NCI-H748 treated with DMSO at 0.1 percent for 48 hours (cell line): ENCODE measurements at places on chromosomes 2 and 18.

GRCh38 chr2:24970483-24971285 is 1.1 kb downstream of the DNAJC27 start:
- no peak for DNase-seq

DNA sequence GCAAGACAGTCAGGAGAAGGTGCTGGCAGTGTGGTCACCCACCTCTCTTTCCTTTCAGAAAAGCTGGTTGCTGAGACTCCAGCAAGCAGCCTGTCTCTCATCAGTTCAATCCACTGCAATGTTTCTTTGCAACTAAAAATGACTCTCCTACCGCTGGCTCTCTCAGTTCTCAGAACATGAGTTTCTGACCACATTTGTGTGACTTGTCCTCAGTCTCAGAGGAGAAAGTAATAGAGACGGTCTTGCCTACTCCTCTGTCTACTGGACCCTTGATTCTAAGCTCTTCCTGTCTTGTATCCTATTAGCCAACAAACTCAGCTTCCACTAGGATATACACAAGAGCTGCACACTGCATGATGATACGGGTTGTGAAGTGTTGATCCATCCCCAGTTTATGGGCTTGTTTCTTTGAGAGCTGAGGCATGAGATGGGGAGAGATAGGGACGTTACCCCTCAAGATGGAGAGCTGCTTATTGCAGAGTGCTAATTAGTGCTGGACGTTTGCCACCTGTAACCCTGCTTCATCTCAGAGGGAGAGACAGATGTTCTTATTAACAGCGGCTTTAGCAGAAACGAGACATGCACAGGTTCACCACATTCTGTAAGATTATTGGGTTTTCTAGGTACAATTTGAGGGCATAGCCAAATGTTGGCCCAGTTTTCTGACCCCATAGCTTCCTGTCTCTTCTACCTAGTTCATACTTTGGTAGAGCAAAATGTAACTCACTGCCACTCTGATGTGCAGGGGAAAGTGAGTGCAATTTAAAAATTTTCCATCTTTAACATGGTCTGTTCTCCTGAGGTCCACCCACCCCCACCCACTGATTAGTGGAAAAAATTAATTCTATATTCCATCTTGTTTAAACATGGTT is 32.4 kb upstream of the YWHAQ start:
- no peak for DNase-seq

DNA sequence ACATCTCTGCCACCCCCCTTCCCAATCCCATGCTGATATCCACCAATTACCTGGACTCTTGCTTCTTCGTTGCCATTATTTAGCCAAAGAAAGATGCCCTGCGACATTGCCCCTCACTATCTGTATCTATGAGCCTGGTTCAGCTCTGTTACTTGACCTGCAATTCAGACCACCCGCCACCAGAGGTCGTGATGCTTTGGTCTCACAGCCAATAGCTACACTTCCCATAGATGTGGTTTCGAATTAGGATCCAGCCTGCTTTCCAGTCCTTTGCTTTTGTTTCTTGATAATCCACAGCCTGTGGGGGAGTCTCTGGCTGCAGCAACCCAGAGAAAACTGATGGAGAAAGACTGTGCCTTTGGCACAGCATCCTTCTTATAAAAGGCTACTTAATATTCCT is 239.4 kb downstream of the KLHL29 start:
- no peak for DNase-seq

DNA sequence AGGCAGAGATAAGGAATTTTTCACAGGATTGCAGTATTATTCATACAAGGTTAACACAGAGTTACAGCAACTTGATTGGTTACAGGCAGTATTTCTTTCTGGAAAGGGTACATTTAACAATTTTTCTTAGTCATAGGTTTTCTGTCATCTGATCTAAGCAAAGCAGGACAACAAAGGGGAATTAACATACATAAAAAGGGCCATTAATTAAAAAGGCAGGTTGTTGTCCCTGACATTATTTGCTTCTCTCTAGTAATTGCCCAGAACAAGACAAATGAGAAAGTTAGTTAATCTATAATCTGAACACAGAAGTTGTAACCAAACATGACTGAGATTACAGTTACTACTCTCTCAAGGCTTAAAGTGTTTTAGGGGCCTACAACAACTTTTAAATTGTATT is 291.4 kb upstream of the LRRTM4 start:
- no peak for DNase-seq

GRCh38 chr18:31100436-31101182 is 1.6 kb downstream of the DSC2 start:
- no peak for DNase-seq

GRCh38 chr18:3110034-3110752 is 97.2 kb upstream of the LPIN2 start:
- DNase-seq: no peak

GRCh38 chr2:55296393-55296792 is 27.4 kb upstream of the MTIF2 start:
- DNase-seq: no peak

DNA sequence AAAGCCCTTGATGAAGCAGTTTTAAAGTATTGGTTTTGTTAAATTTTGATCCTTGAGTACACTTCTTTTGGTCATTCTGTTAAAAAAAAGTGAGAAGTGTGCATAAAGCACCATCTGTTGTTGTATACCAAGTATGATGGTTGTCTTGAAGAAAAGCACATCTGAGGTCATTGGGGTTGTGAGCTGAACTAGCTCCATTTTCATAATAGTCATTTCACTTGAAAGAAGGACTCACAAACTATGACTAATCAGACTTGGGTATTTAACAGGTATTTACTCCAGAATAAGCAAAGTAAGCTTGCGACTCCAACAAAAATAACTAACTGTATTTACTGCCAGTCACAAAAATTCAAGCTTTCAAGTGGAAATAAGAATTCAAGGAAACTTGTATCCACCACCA is 35.1 kb downstream of the CHN1 start:
- no peak for DNase-seq

DNA sequence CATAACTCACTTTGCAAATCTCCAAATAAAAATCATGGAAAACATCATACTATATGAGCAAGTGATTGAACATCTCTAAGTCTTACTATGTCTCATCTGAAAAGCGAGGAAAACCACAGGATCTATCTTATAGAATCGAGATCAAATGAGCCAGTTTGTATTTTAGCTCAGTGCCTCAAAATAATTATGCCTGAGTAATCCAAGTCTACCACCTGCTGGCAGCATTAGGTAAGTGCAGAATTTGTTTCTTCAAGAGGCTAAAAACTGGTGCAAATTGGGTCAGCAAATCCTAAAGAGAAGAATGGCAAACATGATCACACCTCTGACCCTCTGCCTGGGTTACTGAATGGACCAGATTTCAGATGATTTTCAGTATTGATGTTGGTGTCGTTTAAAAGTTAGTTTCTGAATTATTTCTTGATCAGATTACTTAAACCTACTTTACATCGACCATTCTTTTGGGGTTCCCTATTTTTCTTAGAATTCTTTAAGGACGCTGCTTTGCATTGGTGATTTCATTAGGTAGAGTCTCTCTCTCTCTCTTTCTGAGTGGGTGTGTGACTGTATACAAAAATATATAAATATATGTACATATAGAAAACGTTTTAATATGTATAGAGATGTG is 12.7 kb upstream of the FHOD3 start:
- peak; percentile 73 for DNase-seq

GRCh38 chr2:19746611-19747309 is 155.0 kb downstream of the TTC32 start:
- DNase-seq: no peak

- peak; percentile 30 for DNase-seq
Measured at GRCh38 chr2:201618744-201619662, 24.3 kb downstream of the TMEM237 start.

DNA sequence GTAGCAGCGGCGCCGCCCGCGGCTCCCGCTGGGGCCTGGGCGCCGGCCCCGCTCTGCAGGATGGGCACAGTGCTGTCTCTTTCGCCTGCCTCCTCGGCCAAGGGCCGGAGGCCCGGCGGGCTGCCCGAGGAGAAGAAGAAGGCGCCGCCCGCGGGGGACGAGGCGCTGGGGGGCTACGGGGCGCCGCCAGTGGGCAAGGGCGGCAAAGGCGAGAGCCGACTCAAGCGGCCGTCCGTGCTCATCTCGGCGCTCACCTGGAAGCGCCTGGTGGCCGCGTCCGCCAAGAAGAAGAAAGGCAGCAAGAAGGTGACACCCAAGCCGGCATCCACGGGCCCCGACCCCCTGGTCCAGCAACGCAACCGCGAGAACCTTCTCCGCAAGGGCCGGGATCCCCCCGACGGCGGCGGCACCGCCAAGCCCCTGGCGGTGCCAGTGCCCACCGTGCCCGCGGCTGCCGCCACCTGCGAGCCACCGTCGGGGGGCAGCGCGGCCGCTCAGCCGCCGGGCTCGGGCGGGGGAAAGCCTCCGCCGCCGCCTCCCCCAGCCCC is 369 bp downstream of the CDK5R2 start:
- DNase-seq: no peak

- no peak for DNase-seq
Measured at GRCh38 chr2:10278029-10278762, 24.5 kb upstream of the HPCAL1 start.

DNA sequence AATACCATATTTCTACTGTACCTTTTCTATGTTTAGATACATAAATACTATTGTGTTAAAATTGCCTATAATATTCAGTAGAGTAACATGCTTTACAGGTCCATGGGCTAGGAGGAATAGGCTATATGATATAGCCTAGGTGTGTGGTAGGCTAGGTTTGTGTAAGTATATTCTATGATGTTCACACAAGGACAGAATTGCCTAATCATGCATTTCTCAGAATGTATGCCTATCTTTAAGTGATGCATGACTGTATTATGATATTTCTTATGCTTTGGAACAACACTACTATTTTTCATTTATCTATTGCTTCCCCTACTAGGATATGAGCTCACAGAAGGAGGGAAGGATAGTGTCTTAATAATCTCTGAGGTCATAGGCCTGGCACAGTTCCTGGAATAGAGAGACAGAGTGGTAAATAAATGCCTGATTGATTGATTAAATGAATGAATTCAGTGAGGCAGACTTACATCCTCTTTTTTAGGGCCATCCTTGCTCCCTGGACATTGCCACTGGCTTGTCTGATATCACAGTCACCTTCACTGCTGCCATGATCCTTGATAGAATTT is 121.0 kb downstream of the MYO3B start:
- no peak for DNase-seq

DNA sequence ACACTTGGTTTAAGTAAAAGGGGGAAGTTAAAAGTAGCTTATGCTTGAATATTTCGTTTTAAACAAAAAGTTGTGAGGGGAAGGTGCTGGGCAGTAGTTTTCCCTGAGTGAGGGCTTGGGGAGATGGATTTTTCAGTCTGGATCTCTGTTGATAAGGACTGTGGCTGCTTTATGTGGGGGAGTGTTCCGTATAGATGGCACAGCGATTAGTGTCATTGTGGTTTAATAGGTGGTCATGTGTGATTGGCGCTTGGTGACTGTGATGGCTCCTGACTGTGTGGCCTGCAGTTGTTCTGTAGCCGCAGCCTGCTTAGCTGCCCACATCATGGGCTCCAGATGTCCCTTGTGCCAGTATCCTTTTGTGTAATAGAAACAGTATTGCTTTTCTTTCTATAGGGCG is 156.2 kb downstream of the WDSUB1 start:
- no peak for DNase-seq

DNA sequence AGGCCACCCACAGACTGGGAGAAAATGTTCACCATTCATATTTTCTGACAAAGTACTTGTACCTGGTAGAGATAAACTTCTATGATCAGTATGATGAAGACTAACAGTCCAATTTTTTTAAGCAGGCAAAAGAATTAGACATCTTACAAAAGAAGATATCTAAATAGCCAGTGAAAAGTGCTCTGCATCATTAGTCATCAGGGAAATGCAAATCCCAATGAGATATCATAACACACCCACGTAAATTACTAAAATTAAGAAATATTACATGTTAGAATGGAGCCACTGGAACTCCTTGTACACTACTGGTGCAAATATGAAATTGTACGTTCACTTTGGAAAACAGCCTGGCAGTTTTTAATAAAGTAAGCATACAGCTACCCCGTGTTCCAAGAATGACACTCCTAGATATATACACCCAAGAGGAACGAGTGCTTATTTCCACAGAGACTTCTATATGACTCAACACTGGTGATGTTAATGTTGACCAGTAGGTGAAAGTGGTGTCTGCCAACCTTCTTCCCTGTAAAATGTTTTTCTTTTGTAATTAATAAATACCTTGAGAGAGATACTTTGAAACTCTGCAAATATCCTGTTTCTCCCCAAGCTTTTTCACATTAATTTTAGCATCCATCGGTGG is 80.3 kb downstream of the NPAS2 start:
- DNase-seq: no peak

DNA sequence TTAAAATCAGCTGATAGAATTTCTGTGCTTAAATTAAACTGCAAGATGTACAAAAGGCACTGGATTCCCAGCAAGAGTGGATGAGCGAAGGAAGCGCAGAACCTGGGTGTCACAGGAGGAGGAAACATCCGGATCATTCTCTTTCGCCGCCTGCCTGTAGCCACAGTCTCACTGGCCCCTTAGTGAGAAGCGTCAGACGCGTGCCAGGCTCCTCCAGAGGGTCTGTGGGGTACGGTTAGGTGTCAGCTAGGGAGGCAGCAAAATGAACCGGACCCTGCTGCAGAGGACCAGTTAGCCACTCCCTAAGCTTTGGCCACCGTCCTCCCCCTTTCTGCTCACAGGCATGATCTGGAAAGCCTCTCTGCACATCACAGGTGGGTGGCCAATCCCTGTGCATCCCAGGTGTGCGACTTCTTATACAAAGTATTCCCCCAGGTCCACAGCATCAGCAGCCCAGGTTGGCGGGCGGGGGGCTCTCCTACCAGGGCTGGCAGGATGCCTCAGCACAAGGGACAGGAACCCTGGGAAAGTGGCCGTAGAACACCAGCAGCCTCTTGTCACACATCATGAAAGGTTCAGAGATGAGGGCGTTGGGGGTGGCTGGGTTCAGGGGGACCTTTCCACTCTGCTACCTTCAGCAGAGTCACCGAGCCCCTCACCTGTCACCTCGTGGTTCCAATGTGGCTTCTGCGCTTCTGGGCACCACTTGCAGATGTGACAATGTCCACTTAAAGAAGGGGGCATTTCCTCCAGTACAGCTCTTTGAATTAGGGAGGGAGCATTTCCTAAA is 61.1 kb upstream of the SLC66A3 start:
- no peak for DNase-seq

- DNase-seq: no peak
Measured at GRCh38 chr18:44341759-44342158, 338.9 kb upstream of the SETBP1 start.

GRCh38 chr18:55982992-55983391 is 395.0 kb upstream of the TCF4 start:
- no peak for DNase-seq

GRCh38 chr2:168718622-168719021 is 83.8 kb upstream of the NOSTRIN start:
- DNase-seq: no peak

GRCh38 chr18:27771571-27771970 is 405.4 kb downstream of the CDH2 start:
- DNase-seq: no peak

- no peak for DNase-seq
Measured at GRCh38 chr18:63457977-63458376, 18.8 kb upstream of the SERPINB5 start.

GRCh38 chr18:80009661-80010550 is 21.5 kb upstream of the TXNL4A start:
- DNase-seq: no peak

- DNase-seq: no peak
Measured at GRCh38 chr2:72969706-72970105, 52.4 kb downstream of the EMX1 start.
